Activated CD4-positive, alpha-beta memory T cell treated with anti-CD3 and anti-CD28 coated beads, Interleukin-2, amount 10 ng/mL, durations not matched to agents 7 days and 5 days (primary cell): ENCODE measurements at places on chromosomes 12 and 14.

- peaks cover 61% of the 10 kb centered on the region for H3K27me3 ChIP-seq
- H3K4me1 ChIP-seq: peaks cover 2% of the 10 kb centered on the region
- DNase-seq: no peak
- no peak within 1 kb of the TSS for H3K27ac ChIP-seq
These were observed at the start of gene WSCD2 for GRCh38 chr12:108129017-108129812. TSS of gene WSCD2 (plus strand) at chr12:108129288. CDS start at chr12:108195833, 66,545 bp downstream.

GRCh38 chr14:51701951-51702350 lies 50.2 kb downstream of the FRMD6 start:
- DNase-seq: no peak
- H3K36me3 ChIP-seq: no peaks in the 10 kb centered on the region
- no peaks in the 10 kb centered on the region for H3K4me1 ChIP-seq
- no peak overlapping the region for H3K27ac ChIP-seq

GRCh38 chr14:68794130-68794850 lies 1.4 kb upstream of the ZFP36L1 start:
- H3K4me3 ChIP-seq: peak overlapping the region; percentile 92
- H3K27ac ChIP-seq: peak overlapping the region; percentile 100
- H3K4me1 ChIP-seq: peaks cover 41% of the 10 kb centered on the region
- peaks cover 49% of the 10 kb centered on the region for H3K36me3 ChIP-seq
- no peaks in the 10 kb centered on the region for H3K27me3 ChIP-seq

DNA sequence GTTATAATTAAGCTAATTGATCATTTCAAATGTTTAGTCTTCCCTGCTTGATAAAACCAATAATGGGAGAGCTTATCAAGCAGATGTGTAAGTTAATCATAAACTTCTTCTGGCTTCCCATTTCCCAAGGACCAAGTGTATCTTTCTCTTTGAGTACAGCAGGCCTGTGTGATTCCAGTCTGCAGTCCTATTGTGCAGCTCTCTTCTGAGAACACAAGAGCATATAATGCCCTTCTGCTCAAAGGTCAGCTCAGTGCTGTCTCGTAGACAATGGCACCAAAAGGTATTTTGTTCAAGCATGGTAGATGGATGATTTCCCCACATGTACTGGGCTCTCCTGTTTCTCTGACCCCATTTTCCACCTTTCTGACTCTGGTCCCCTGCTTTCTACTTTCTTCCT lies 101.8 kb upstream of the DYRK2 start:
- H3K27me3 ChIP-seq: peaks cover 2% of the 10 kb centered on the region
- H3K27ac ChIP-seq: no peak overlapping the region
- H3K4me3 ChIP-seq: no peak overlapping the region
- DNase-seq: no peak

DNA sequence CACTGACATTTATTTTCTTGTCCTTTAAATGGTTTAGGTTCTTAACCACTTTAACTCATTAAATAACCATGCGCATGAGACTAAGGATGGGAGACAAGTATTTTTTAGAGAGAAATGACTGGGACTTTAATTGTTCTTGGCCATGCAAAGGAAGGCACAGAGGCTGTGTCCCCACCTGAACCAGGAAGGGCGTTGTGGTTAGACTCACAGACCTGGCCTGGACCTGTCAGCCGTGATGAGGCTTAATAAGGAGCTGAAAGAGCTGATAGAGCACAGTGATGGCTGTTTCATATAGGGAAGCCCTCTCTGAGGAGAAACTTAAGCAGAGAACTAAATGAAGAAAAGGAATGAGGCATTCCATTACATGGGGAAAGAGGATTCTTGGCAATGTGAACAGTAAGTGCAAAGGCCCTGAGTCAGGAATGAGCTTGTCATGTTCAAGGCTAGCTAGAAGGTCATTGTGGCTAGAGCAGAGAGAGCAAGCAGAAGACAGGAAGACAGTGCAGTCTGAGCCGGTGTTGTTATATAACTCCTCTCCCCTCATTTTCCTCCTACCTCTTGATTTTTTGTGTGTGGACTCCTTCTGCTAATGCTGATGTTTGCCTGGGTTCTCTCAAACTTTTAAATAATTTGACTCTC lies 74.4 kb upstream of the ANO4 start:
- no peak overlapping the region for H3K27ac ChIP-seq
- no peaks in the 10 kb centered on the region for H3K4me1 ChIP-seq
